ENCODE measurements at places on chromosomes 1 and 21. TPM values are rescaled to one million over a fixed set of nuclear protein-coding genes. Genes with fewer than 3 reads are reported as not detected.

DNA sequence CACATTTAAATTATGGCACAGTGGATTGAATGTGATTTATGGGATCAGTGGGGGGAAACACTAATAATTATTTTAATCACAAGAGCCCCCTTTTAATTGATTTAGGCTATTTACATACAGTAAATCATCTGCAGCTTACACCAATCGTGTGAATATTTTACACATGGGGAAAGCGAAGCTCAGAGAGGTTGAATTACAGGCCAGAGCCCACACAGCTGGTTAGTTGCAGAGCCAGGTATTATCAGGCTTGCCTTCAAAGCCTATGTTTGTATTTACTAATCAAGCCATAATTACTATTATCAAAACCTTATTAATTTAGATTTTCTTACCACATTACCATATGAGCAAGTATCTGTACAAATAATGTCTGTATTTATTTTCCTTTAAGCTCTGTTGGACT is 749 bp downstream of the SDCCAG8 start:
- no peak for DNase-seq

Gene CD164L2
- not detected for total RNA-seq

DNA sequence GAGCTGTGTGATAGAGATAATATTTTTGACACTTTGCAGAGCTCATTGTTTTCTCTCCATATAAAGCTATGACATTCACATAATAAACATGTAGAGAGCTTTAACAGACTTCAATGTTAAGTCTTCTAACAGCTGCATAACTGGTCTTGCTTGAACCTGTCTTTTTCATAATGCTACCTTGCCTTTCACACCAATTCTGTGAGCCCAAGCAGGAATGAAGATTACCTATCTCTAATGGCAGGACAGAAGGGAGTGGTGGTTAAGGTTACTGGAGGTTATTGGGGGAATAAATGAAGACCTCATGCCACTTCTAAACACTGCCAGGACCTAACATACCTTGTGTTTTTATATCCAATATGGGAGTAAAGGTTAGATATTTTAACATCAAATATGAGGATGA is 2.3 kb upstream of the CD55 start:
- DNase-seq = no peak

GRCh38 chr1:227191607-227192006 is 126.7 kb downstream of the CDC42BPA start:
- no peak for DNase-seq

Gene WDR64
- 0.13 TPM for total RNA-seq

DNA sequence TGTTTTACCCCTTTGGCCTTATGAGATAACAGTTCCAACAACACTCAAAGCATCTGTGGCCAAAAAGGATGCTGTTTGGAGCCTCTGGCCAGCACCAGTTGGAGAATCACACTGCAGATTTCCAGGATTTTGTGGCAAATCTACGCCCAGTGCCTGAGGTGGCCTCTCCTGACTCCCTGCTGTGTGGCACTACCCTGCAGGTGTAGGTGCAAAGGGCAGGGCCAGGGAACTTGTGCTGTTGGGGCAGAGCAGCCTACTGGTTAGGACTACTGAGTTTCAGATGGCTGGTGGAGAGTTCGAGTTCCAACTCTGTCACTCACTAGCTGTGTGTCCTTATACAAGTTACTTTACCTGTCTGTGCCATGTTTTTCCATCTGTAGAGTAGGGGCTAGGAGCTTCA is 170.5 kb downstream of the PTPRU start:
- DNase-seq = no peak

DNA sequence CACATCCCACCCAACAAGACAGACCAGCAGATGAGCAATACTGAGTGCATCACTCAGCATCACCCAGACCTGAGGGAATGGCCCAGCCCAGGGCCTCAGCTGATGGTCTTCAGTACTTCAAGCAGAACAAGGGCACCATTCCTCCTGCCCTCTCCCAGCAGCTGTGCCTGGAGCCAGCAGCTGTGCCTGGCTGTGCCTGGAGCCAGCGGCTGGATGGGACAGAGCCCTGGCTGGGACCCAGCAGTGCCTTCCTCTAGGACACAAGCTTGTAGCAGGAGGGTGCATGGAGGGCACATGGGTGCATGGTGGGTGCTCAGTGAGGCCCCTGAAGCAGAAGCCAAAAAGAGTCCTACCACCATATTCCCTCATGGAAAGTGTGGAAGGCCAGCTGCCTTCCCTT is 583.8 kb downstream of the NPHP4 start:
- no peak for DNase-seq

Gene ADGRB2
- 0.68 TPM for total RNA-seq

All from activated CD4-positive, alpha-beta memory T cell treated with anti-CD3 and anti-CD28 coated beads, Interleukin-2, amount 10 ng/mL, durations not matched to agents 7 days and 5 days (primary cell).